ENCODE measurements at places on chromosomes 3 and 15. TPM values are rescaled to one million over a fixed set of nuclear protein-coding genes. Genes with fewer than 3 reads are reported as not detected.

SCN10A gene
- total RNA-seq, result not detected

KLHL40 gene
- total RNA-seq, result not detected

MAP6D1 gene
- 5.5 TPM for total RNA-seq

LRTM1 gene
- not detected for total RNA-seq

PLA2G4D gene
- not detected for total RNA-seq

PAK6 gene
- not detected for total RNA-seq

PRR20G gene
- total RNA-seq, result not detected

GPR87 gene
- not detected for total RNA-seq

C3orf20 gene
- not detected for total RNA-seq

GOLGA8J gene
- not detected for total RNA-seq

SLC6A1 gene
- total RNA-seq, result not detected
